NCI-H524 treated with DMSO at 0.1 percent for 48 hours (cell line): ENCODE measurements at places on chromosomes 1 and 21.

- DNase-seq: no peak
These were observed 387.9 kb downstream of the NUF2 start for GRCh38 chr1:163709636-163710035.

DNA sequence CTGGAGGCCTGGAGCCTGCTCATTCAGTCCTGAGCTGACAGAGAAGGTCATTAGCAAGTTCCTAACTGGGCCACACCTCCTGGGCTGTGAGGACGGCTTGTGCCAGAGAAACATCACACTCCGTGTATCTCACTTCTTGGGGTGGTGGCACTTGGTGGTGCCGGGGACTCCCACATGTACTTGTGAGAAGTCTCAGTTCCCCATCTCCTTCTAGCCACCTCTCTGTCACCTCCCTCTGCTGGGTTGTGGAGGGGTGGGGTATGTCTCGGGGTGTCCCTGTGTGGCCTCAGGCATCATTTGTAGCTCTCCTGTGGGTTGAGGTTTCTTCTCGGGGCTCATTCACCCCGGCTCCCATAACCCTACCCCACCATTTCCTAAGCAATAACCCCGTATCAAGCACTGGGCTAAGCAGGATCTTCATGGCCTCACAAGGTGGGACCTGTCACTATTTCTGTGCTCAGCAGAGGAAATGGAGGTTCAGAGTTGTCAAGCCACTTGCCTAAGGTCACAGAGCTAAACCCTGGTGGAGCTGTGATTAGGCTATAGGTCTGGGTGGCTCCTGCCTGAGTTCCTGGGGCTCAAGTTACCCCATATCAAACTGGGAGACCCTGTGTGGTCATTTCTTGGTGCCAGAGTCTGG, 62.5 kb downstream of the UBIAD1 start:
- no peak for DNase-seq

- peak; percentile 13 for DNase-seq
These were observed 49.1 kb upstream of the BCL9 start for GRCh38 chr1:147492207-147492606.

DNA sequence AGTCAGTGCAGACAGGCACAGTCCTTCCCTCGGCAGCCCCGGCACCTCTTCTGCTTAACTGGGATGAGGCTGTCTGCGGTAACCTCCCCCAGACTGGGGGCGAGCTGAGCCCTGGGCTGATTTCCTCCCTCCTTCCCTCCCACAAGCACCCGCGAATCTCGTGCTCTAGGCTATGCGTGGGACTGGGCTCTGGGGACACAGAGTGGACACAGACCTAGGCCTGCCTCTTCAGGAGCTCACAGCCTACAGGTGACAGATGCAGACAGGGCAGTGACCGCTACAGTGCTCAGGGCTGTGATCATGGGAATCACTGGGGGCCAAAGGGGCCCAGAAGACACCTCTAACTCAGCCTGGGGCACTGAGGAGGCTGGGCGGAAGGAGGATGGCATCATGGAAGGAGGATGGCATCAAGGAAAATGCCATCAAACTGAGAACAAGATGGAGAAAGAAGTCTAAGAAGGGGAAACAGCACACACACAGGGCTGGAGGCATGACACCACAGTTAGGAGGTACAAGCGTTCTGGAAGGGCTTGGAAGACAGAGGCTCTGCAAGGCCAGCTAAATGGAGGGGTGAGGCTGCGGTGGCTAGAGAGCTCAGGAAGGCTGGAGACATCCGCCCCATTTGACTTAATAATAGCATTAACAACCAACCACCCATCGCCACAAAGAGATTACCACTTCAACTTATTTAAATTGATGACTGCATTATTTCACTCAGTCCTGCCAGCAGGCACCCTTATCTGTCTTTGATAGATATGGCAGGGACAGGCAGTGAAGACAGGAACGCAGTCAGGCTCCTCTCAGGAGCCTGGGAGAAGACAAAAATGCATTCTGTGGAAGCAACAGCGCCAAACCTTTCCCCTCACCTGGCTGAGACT, 4.2 kb downstream of the TTC39A start:
- DNase-seq: no peak

- no peak for DNase-seq
These were observed 9.4 kb upstream of the PIAS3 start for GRCh38 chr1:145868232-145868631.

GRCh38 chr1:83929184-83929583, 69.7 kb downstream of the TTLL7 start:
- DNase-seq: no peak

- no peak for DNase-seq
These were observed 89.6 kb downstream of the LEPR start for GRCh38 chr1:65509912-65510680.

DNA sequence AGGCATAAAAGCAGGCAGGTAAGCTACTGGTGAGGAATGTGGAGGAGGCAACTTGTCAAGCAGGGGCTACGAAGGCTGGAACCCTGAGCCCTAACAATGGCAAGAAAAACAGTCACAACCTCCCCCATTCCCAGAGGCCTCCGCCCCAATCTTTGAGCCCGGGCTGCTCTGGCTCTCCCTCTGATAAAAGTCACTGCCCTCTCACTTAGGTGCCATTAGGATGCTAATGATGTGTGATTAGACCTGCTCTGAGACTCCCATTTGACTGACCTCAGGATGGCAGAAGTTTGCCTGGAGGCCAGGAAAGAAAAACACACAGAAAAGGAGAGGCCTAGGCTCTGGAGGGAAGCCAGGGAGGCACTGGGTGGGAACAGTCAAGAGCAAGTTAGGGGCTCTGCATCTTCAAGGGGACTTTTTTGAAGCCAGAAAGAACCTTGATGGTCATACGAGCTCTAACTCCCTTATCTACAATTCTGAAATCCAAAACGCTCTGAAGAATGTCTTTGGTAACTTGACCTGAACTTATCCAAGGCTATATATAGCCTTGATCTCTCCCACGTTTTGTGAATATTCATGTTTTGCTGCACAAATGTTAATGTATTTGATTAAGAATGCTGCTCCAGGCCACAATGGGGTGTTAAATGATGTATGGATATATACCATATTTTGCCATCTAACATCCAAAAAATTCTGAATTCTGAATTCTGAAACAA, 98.9 kb downstream of the TRABD2B start:
- DNase-seq: no peak

GRCh38 chr1:230643908-230644307, 1.6 kb downstream of the COG2 start:
- DNase-seq: no peak

GRCh38 chr21:19608101-19608621, 1204.6 kb upstream of the TMPRSS15 start:
- no peak for DNase-seq

DNA sequence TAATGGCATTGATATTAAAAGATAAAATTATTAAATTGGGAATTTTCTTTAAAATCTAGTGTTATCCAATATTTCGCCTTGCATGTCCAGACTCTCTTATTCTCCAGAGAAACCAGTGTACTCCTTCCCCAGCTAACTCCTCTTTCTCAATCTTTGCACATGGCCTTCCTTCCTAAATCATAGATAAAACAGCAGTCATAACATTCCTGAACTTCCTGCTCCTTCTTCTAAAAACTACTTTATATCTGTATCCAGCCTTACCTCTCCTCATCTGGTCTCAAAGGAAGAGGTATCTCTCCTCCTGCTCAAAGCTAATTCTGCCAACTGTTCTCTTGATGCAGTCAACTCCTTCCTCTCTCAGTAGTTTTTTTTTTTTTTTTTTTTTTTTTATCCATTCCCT, 39.5 kb upstream of the NEK7 start:
- DNase-seq: no peak

DNA sequence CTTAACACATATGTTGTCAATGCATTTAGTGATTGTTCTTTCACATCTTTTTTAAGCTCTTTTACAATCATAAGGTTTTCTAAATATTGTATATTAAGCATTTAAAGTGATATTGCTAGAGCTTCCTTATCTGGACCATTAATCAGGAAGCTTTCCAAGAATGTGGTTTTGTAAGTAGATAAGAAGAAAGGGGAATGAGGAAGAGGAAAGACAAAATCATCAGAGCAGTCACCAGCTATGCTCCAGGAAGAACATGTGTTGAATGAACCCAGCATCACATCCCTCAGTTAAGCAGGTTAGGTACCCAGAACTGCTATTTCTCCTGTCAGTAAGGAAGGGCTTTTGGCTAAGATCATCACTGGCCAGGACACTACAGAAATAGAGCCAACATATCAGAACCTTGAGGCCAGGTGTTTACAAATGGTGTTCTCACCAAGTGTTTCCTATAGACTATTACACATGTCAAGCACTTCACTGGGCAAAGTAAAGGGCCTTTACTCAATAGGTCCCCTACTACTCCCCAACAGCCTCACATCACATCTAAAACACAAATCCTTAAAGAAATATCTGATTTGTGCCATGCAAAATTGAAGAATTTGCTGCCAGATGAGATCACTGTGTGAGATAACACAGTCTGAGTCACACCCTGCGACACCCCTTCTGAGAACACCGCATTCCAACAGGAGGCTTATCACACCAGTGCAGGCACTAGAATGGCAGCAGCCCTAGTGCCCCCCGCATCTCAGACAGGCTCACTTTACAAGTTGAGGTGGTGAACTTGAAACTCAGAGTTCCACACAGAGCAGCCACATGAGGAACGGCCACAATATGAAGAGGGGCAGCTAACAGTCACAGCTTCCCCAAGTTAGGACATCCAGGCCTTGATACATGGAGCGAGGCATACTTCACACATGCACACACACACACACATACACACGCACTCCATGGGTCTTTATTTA, 1.8 kb upstream of the SPRR2A start:
- DNase-seq: no peak

- DNase-seq: no peak
These were observed 7.5 kb downstream of the MEGF6 start for GRCh38 chr1:3603571-3604467.

- DNase-seq: no peak
These were observed 96.2 kb downstream of the GALNT2 start for GRCh38 chr1:230163205-230163604.

DNA sequence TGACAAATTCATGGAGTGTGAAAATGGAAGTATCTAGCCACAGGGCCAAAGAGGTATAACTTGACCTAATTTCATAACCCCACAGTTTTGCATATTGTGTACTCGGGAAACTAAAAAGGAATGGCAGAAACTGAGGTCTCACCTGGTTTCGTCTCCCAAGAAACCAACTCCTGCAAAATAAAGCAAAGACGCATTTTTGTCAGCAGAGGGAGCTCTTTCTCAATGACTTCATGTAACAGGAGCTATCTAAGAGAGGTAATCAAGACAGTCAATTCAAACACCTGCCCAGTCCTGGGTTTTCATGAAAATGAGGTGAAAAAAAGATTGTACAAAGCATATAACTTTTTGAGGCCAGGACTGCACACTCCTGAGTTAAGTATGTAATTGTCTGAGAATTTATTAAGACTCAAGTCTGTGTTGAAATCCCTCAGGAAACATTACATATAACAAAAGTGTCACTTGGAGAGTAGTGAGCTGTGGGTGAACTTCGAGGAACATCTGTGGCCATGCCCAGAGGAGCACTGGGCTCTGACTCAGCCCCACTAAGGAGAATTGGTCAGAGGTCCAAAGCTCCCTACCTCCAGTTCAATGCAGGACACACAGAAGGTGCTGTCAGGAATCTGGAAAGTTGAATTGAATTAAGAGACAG, 17.6 kb downstream of the FCRL4 start:
- no peak for DNase-seq

- no peak for DNase-seq
These were observed at the start of gene SLAMF7 for GRCh38 chr1:160739098-160739511. Gene SLAMF7 (plus strand): TSS chr1:160739247. CDS start chr1:160739302, 55 bp downstream.

DNA sequence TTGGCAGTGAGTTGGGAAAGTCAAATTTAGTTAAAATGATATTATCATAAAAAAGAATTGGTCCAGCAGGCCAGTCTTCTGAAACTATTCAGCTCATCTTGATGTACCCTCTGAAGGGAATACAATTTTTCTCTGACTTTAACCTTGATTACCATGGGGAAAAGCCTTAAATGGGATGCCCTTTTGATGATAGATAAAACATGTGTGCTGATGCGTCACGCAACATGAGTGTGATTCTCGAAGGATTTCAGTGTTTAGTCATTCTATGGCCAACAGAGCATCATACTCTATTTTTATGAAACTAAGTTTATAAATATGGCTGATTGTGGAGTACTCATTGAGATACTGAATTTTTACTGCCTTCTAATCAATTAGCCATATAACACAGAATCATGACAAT, 171.5 kb downstream of the ZNF281 start:
- DNase-seq: no peak

- no peak for DNase-seq
These were observed 5.5 kb downstream of the RCC2 start for GRCh38 chr1:17434016-17434415.

- no peak for DNase-seq
These were observed 433.7 kb downstream of the RPS6KC1 start for GRCh38 chr1:213484758-213485157.

DNA sequence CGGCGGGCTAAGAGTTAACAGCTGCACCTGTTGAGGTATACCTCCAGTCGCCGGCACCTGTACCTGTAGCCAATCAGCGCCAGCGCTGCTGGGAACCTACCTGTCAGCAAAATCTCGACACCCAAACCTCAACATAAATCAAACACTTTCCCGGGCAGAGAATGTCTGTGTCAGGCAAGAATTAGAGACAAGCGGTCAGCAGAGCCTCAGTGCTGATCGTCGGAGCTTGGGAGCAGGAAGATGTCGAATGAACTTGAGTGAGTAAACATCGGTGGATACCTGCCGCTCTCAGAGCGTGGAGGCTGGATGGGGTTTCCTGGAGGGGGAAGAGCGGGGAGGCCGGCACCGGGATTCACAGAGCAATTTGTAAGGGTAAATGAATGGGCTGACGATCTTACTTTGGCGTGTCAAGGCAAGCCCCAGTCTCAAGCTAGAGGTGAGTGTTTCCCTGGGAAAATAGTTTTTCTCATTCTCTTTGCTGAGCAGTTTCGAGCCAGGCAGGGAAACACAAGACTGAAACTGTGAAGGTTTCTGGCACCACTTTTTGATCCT, at the start of gene GRHL3:
TSS of gene GRHL3 (plus strand) at position 46 of the 552 bp plus-strand sequence. CDS start at position 241, 195 bp downstream.
- DNase-seq: no peak

GRCh38 chr1:20072771-20073170, 2.8 kb downstream of the PLA2G5 start:
- DNase-seq: no peak

DNA sequence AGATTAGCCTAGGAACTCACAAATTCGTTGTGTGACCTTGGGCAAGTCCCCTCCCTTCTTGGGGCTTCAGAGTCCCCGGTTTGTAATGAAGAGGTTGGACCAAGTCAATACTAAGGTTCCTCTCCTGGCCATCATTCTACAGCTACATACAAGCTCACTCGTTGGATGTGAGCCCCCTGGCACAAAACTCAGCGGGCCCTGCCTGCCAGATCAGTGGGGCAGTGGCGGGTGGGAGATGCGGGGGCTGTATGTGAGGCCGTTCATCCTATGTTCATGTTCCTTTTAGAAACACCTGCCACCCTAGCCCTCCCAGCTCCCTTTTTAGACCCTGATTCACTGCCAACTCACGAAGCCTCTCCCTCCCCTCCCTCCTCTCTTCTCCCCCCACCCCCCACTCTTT, 2.1 kb downstream of the DLGAP3 start:
- DNase-seq: no peak

DNA sequence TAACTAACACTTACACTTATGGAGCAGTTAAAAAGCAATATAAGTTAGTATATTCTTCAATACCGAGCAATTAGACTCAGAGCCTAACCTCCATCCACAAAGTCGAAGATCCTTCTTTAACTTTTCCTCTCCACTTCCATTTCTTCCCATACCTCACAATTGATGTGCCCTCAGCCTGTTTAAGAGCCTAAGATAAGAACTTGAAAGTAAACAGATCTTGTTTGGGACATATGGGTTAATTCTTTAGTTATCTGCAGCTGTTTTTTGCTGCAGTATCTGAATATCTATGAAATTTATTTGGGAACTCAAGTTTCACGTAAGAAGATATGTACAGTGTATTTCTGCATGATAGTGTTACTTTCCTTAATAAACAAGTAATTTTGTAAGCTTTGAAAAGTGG, 51.5 kb downstream of the MIGA1 start:
- no peak for DNase-seq
